ENCODE measurements at places on chromosomes 13 and 19.

- DNase-seq, result no peak
Measured at GRCh38 chr13:60754211-60755090, 357.4 kb downstream of the TDRD3 start.

GRCh38 chr19:21264416-21264815 is 64.8 kb downstream of the ZNF708 start:
- no peak for DNase-seq

DNA sequence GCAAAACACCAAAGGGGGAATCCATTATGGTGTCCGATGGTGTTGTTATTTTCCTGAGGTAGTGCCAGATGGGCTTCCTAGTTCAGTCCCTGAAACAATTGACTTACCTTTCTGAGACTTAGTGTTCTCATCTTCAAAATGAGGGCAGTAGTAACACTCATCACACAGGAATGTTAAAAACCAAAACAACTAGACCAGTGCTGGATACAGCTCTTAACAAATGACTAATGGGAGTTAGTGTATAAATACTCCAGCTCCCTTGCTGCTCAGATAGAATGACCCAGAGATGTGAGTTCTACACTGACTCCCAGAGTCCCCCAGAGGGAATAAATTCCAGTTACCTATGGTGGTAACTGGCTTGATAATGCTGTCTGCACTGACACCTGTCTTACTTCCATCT is 49.9 kb downstream of the MBD3L2B start:
- no peak for DNase-seq

DNA sequence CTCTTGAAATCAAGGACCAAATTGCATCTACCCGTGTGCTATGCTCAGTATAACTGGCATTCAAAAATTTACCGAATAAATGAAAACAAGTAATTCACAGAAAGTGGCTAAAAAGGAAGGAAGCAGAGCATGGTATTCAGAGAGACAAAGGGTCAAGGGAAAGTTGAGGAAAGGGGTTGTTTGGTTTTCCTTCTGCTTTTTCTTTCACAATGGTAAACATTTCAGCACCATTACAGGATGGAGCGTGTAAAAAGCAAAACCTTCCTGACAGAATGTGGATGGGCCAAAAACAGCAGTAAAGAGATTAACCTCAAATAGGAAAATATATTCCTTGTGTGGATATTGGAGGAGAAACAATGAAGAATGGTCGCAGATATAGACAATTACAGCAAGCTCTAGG is 14.8 kb downstream of the DIAPH3 start:
- DNase-seq, result no peak

DNA sequence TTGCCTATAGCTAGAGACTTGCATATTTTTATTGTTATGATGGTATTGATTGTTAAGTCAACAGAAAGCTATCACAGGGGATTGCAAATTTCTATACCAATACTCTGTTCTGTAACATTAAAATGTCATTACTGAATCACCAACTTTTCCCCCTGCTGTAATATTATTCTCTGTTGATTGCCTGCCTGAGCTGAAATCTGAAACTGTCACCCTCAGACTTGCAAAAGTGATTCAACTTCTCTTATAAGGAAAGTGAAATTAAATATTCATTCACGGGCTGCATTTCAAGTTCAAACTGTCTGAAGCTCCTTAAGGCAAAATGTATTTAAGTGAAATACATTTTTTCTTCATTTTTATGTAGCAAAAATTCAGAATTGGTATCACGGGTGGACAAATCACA is 723.2 kb downstream of the PCDH9 start:
- no peak for DNase-seq

- no peak for DNase-seq
Measured at GRCh38 chr19:15220833-15221232, 11.4 kb downstream of the EPHX3 start.

DNA sequence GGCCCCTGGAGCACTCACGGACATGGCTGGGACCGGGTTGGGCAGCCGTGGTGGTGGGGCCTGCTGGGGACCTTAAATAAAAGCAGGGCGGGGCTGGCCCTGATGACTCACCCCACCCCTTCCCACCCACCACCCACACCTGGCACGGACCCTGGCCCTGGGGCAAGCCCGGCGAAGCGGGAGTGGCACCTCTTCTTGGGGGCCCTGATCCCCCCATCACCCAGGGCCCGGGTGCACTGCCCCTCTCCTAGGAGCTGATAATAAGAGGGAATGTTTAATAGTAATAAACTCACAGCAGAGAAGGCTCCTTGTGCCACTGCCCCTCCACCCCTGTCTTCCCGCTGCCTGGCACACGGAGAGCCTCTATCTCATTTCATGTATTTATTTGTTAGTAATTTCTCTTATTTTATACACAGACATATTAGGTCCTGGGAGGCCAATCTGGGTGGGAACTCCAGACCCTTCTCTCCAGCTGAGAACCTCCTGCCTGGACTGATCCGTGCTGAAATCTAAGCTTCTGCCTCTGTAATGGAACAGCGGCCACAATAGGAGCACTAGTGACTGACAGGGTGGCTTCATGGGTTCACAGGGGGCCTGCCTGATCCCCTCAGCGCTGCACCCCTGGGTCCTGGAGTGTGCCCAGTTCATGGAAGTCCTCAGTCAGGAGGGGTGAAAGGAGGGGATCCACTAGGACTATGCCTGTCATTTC is at the start of gene LGALS7:
TSS of gene LGALS7 (minus strand) at position 49 of the 709 bp plus-strand sequence. CDS start at position 24, 25 bp downstream.
- no peak for DNase-seq

GRCh38 chr13:23752111-23753001 is 136.8 kb downstream of the MIPEP start:
- DNase-seq, result no peak

DNA sequence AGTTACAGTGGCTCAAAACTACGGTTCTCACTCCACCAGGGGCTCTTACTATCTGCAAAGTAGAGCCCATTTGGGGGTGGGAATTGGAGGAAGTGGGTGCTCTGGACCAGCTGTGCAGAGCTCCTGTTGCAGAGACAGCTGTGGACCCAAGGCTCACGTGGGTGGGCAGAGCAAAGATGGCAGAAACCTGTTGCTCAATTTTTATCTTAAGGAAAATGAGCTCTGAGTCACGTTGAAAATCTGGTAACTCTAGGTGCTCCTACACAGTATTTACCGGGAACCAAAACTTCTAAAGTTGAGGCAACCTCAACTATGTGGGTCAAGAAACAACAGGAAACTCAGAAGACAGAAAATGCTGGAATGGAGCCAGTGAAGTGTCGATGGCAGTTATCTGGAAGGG is 30.2 kb upstream of the SLC15A1 start:
- no peak for DNase-seq

DNA sequence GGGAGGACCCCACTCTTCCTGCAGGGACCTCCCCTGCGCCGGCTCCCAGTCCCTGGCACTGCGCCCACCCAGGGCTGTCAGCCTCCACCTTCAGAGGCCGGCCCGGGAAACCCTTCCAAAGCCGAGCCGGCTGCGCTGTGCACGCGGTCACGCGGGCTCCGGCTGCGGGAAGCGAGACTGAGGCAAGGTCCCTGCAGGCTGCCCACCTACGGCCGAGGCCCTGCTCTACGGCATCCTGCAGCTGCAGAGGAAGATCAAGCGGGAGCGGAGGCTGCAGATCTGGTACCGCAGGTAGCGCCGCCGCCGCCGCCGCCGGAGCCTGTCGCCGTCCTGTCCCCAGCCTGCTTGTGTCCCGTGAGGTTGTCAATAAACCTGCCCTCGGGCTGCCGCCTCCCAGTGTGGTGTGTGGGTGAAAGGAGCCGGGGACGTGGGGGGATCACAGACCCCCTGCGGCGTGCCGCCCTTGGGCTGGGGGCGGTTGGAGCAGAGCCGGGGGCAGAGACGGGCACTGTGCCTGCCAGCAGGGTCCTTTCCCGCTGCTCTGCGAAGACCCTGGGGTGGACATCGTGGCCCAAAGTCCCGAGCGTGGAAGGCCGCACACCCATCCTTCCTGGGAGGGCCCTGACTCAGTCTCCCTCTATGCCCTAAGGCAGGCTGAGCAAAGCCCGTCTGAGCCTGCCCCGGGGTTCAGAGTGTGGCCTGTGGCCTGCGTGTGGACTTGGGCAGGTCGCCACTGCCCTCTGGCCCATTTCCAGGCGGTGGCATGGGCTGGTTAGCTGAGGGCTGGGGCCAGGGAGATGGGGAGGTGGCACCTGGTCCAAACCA is 5.9 kb downstream of the GAMT start:
- no peak for DNase-seq

GRCh38 chr13:40923867-40924266 is 95.2 kb downstream of the ELF1 start:
- DNase-seq, result no peak

DNA sequence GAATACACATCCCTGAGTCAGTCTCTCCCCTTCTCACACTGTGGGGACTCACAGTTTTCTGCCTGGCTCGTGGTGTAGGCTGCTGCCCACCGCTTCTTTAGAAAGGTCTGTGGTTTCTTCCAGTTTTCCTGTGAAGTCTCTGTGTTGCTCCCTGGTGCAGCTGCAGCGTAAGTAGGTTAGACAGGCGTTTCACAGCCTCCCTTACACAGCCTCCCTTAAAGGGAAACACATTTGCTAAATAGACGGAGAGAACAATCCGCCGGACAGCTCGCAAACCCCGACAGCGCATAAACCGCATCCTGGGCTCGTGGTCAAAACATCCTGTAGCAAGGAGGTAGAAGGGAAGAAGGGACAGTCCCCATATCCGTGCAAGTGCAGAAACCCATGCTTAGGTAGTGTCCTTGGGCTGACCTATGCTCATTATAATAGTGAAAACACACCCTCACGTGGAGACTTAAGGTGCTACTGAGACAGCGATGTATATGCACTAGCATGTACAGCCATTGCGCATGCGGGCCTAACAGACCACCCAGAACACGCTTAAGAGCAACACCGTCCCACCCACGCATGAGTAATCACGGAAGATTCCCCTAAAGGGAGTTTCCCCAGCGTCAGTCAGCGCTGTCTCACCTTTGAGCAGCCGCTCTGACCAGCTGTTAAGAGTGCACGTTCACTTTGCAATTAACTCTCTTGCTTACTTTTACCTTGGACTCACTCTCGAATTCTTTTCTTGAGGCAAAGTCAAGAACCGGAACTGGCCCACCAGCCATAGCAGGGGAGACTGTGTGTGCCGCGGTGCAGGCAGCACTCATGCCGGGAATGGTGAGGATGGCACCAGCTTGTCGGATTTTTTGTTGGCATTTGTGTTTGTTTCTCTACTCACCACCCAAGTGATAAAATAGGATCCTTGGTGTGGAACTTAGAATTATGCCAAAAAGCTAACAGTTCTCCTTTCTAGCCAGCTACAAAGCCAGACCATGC is 16.6 kb downstream of the SIGLEC8 start:
- peak; percentile 64 for DNase-seq

DNA sequence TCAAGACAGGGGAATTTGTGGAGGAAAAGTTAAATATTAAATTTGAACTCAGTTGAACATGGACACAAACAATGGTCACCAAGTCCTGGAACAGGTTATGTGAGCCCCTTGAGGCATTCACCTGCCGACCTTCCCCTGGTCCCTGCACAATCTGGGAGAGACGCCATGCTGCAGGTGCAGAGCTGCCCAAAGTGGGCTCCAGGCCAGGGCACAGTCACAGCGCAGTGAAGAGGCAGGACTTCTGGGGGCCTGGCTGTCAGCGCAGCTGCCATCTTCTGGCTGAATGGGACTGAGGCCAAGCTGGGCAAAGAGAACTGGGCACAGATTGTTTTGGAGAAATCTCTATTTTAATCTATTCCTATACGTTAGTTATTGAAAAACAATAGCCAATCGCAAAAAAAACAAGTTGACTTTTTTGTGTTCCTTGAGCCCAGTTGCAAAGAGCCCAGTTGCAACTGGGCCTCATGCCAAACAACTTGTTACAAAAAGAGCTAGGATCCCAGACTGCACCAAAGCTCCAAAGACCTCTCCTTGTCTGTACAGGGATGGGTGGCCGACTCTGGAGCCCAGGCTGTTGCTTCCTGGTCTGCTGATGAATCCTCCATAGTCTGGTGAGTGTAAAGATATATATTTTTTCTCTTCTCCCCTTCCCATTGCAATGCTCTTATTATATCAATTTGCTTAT is 1.2 kb upstream of the ZNF626 start:
- no peak for DNase-seq
